ENCODE measurements at places on chromosomes 2 and 18. TPM values are rescaled to one million over a fixed set of nuclear protein-coding genes. Genes with fewer than 3 reads are reported as not detected.

GRCh38 chr2:118865106-118865505, 17.7 kb upstream of the EN1 start:
- no peak overlapping the region for H3K4me3 ChIP-seq
- H3K36me3 ChIP-seq, result no peaks in the 10 kb centered on the region
- no peaks in the 10 kb centered on the region for H3K4me1 ChIP-seq

DNA sequence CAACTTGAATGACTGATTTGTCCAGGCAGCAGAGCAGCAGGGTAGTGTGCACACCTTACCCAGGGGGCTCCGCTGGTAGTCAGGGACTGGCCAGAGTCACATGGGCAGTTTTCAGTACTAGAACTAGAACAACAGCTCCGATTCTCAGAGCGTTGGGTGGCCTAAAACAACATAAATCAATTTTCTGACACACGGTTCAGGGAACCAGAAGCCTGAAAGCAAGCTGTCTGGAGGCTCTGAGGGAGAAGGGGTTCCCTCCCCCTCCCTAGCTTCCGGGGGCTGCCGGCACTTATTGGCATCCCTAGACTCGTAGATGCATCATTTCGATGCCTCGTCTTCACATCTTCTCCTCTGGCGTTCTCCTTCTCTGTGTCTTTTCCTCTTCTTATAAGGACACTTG, 13.4 kb upstream of the ITGB6 start:
- no peaks in the 10 kb centered on the region for H3K36me3 ChIP-seq
- H3K27ac ChIP-seq, result no peak overlapping the region
- H3K4me3 ChIP-seq, result no peak overlapping the region
- no peak for DNase-seq

DNA sequence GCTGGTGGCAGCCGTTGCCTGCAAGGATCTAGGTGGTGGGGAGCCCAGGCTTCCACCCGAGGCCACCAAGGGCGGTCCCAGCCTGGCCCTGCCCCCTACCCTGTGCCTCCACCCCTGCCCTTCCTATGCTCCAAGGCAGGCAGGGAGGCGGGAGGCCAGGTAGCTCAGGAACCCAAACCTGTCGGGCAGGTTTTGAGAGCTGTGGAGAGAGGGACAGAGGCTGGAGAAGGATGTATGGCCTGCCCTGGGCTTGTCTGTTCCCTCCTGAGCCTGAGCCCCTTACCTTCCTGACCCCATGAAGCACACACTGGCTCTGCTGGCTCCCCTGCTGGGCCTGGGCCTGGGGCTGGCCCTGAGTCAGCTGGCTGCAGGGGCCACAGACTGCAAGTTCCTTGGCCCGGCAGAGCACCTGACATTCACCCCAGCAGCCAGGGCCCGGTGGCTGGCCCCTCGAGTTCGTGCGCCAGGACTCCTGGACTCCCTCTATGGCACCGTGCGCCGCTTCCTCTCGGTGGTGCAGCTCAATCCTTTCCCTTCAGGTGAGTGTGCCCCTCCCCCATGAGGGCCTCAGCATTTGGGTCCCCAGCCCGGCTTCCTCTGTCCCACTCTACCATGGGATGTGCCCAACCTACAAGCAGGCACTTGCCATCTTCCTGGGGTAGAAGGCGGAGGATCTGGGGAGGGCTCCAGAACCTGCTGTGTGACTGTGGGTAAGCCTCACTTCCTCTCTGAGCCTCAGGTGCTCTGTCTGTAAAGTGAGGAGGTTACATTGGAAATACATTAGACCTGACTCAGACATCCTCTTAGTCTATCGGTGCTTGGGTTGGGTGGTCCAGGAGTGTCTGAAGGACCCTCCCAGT, at the start of gene PROM2:
Gene PROM2, plus strand, starts transcription at position 159 of the 860 bp plus-strand sequence. Its CDS starts 137 bp downstream, at position 296.
- no peaks in the 10 kb centered on the region for H3K4me1 ChIP-seq
- H3K27me3 ChIP-seq, result no peaks in the 10 kb centered on the region
- no peak for DNase-seq
- no peak within 1 kb of the TSS for H3K27ac ChIP-seq

DNA sequence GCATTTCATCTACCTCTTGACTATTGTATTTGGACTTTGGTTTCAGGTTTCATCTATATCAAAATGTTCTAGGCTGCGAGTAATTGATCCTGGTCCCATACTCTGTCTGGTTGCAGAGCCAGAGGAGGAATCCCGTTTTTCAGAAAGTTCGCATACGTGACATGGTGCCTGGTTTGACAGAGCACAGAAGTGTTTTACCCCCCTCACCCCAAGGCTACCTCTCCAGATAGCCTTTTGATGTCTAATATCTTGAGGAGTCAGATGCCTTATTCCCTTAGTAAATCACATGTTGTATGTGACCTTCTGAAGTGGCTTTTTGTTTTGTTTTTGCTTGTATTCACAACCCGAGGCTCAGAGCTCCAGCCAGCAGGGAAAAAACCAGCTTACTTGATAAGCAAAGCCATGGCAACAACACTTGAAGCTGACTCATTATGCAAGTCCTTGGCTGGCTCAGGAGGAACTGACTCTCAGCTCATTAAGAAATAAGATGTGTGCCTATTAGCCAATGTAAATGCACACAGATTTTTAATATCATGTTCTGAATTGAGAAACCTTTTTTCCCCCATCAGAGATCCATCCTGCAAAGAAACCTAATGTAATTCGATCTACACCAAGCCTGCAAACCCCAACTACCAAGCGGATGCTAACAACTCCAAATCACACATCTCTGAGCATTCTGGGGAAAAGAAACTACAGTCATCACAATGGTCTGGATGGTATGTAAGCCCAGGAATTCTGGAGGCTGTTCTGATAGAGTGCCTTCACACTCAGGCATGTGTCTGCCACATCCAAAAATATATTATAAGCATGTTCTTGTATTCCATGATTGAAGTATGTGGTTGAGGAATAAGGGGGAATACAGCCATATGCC, 41.4 kb downstream of the OXER1 start:
- H3K27ac ChIP-seq, result no peak overlapping the region
- H3K4me1 ChIP-seq, result no peaks in the 10 kb centered on the region
- H3K27me3 ChIP-seq, result no peaks in the 10 kb centered on the region
- no peak for DNase-seq
- no peaks in the 10 kb centered on the region for H3K36me3 ChIP-seq

DNA sequence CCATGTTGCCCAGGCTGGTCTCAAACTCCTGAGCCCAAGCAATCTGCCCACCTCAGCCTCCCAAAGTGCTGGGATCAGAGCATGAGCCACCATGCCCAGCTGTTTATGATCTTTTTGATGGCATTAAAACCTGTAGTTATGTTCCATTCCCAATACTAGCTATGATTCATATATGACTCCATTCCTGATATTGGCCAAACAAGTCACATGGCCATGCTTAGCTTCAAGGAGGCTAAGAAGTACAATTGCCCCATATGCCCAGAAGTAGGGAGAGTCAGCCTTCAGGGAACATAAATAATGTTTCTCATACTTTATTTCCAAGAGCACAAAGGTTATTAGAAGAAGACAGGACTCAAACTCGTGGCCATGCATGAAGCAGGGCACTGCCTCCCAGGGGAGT, 132.4 kb upstream of the RAB6C start:
- H3K4me3 ChIP-seq, result no peak overlapping the region
- H3K36me3 ChIP-seq, result no peaks in the 10 kb centered on the region
- DNase-seq, result no peak

DNA sequence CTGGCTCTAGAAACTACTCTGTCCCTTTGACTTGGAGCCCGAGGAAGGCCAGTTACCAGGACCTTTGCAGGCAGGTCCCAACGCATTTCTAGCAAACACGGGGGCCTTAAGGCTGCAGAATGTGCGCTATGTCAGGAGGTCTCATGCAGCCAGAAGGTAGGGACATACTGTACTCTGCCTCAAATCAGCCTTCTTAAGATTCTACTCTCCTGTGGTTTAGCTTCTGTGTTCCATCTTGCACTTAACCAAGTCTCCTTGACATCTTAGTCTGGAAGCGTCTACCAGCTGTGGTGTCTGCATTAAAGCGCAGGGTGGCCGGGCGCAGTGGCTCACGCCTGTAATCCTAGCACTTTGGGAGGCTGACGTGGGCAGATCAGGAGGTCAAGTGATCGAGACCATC, 65.5 kb downstream of the STEAP3 start:
- H3K27me3 ChIP-seq, result no peaks in the 10 kb centered on the region
- no peaks in the 10 kb centered on the region for H3K36me3 ChIP-seq
- H3K4me3 ChIP-seq, result no peak overlapping the region

GRCh38 chr18:63271881-63272299, 47.7 kb downstream of the BCL2 start:
- no peaks in the 10 kb centered on the region for H3K27me3 ChIP-seq
- no peak for DNase-seq
- H3K4me3 ChIP-seq, result no peak overlapping the region

- no peak for DNase-seq
- no peaks in the 10 kb centered on the region for H3K36me3 ChIP-seq
- H3K27ac ChIP-seq, result no peak overlapping the region
- H3K4me1 ChIP-seq, result no peaks in the 10 kb centered on the region
- H3K27me3 ChIP-seq, result no peaks in the 10 kb centered on the region
Observed at GRCh38 chr2:135182190-135182589, 130.1 kb downstream of the RAB3GAP1 start.

DNA sequence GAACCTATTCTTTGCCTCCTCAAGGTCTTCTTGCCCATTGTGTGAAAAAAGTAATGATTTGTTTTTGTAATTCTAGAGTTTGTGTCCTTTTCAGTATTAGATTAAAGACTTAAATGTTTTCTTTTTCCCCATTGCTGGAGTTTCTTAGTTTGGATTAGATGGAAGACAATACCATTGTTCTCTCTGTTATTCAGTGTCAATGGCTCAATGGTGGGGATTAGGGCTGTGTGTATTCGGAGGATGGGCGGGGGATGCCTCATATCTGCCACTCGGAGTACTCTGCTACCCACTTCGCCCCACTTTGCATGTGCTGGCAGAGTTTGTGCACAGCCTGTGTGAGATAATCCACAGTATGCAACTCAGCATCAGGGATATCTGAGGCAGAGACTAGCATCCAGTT, 90.1 kb downstream of the KLHL29 start:
- no peaks in the 10 kb centered on the region for H3K27me3 ChIP-seq
- H3K4me3 ChIP-seq, result no peak overlapping the region
- H3K27ac ChIP-seq, result no peak overlapping the region
- H3K36me3 ChIP-seq, result no peaks in the 10 kb centered on the region
- no peak for DNase-seq

DNA sequence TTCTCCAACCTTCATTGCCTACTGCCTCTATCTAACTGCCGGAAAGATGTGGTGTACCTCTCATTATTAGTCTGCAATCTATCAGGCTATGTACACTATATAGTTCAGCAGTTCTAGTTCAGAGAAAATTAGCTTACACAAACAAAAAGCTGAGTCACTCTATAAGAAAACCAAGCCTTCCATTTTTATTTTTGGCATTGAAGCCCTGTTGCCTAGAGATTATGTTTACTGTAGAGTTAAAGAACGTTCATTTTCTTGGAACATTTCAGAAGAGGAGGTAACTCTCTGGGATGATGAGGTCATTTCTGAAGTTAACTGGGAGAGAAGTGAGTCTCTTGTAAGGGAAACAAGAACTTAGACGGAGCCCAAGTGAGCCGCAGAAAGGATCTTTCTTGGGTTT, 133.5 kb downstream of the FAM124B start:
- no peak overlapping the region for H3K4me3 ChIP-seq
- no peaks in the 10 kb centered on the region for H3K36me3 ChIP-seq
- no peaks in the 10 kb centered on the region for H3K27me3 ChIP-seq
- no peaks in the 10 kb centered on the region for H3K4me1 ChIP-seq

GRCh38 chr18:70337139-70337972, 48.5 kb downstream of the SOCS6 start:
- H3K27ac ChIP-seq, result no peak overlapping the region
- no peak for DNase-seq
- no peaks in the 10 kb centered on the region for H3K27me3 ChIP-seq
- no peak overlapping the region for H3K4me3 ChIP-seq
- H3K36me3 ChIP-seq, result no peaks in the 10 kb centered on the region

DNA sequence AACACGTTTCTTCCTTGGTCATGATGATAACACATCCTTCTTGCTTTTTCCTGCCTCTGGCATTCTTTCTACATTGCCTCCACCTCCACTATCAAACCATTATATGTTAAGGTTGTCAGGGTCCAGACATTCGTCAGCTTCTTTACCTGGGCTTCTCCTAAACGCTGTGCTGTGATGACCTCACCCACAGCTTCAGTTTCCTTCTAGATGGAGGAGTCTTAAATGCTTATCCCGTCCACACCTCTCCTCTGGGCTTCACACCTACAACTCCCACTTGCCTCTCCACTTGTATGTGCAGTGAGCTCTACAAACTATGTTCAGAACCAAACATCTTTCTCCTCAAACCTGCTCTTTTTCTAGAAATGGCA, 666 bp upstream of the STAT1 start:
- peaks cover 6% of the 10 kb centered on the region for H3K36me3 ChIP-seq
- peak overlapping the region; percentile 60 for H3K4me3 ChIP-seq
- H3K27ac ChIP-seq, result peak overlapping the region; percentile 69
- H3K27me3 ChIP-seq, result no peaks in the 10 kb centered on the region

- H3K27ac ChIP-seq, result peak overlapping the region; percentile 94
- H3K4me1 ChIP-seq, result peaks cover 63% of the 10 kb centered on the region
- peak; percentile 57 for DNase-seq
Observed at GRCh38 chr18:79680100-79680879, 687 bp downstream of the CTDP1 start.

- no peak overlapping the region for H3K4me3 ChIP-seq
- no peak overlapping the region for H3K27ac ChIP-seq
- H3K36me3 ChIP-seq, result no peaks in the 10 kb centered on the region
- H3K27me3 ChIP-seq, result no peaks in the 10 kb centered on the region
Observed at GRCh38 chr2:232377841-232378734, 463 bp upstream of the ALPP start.

- H3K27me3 ChIP-seq, result no peaks in the 10 kb centered on the region
- no peak for DNase-seq
- H3K4me1 ChIP-seq, result no peaks in the 10 kb centered on the region
- H3K36me3 ChIP-seq, result no peaks in the 10 kb centered on the region
- no peak overlapping the region for H3K4me3 ChIP-seq
Observed at GRCh38 chr2:56040834-56041233, 117.3 kb upstream of the EFEMP1 start.

CENPO gene
- total RNA-seq, result 51.7 TPM

SERPINB11 gene
- total RNA-seq, result not detected

CTDP1 gene
- total RNA-seq, result 38.0 TPM

SPHKAP gene
- total RNA-seq, result not detected

CYP27A1 gene
- total RNA-seq, result 1.2 TPM

Measured in CD8-positive, alpha-beta memory T cell (primary cell).